ENCODE measurements at places on chromosomes 3 and 15. TPM values are rescaled to one million over a fixed set of nuclear protein-coding genes. Genes with fewer than 3 reads are reported as not detected.

DNA sequence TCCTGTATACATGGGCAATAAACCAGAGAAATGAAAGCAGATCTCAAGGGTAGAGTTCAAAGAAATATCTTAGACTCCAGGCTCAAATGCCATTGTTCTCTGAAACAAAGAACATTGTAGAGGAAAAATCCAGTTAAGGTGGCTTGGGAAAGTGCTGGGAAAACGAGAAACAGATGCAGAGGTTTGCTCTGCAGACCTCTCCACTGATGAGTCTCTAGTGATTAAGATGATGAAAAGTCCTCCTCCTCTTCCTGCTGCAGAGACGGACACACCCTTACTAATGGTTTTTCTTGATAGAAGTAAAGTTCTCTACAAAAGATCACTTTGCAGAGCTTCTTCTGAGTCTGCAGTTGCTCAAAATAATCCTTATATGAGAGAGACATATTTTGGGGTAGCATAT, 264.7 kb downstream of the GABRG3 start:
- no peak for DNase-seq

- DNase-seq = no peak
These were observed 260.5 kb downstream of the C3orf38 start for GRCh38 chr3:88410259-88410658.

- DNase-seq = no peak
These were observed 340.2 kb upstream of the IGF1R start for GRCh38 chr15:98308117-98308516.

DNA sequence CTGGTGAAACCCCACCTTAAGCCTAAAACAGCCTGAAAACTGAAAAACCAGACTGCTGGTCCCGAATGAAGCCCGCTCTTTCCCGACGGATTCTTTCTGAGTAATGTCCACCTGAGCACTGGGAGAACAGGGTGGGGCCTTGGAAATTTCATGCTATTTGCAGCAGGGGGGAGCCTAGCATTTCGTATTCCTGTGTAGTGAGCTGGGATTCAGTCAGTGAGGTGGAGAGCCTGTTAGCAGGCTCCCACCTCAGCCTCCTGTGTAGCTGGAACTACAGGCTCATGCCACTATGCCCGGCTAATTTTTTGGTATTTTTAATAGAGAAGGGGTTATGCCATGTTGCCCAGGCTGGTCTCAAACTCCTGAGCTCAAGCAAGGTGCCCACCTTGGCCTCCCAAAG, 74.7 kb downstream of the CMTM8 start:
- DNase-seq = no peak

DNA sequence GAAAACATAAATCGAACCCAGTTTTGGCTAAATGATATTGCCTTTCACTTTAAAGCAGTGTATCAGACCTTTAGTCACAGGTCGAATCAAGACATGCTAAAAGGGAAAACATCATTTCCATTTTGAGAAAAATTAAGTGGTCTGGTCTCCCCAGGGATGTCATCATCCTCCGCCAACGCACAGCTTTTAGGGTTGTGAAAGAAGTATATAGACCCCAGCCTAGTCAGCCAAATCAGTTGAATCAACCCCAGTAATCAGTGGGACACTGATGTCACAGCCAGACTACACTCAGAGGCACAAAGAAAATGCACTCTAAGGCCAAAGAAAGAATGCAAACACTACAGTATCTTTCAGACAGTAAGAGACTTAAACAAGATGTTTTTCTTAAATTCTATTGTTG, 187.4 kb downstream of the ZIC4 start:
- DNase-seq = no peak

- DNase-seq = no peak
These were observed 173.7 kb downstream of the TMEM108 start for GRCh38 chr3:133211856-133212255.

DNA sequence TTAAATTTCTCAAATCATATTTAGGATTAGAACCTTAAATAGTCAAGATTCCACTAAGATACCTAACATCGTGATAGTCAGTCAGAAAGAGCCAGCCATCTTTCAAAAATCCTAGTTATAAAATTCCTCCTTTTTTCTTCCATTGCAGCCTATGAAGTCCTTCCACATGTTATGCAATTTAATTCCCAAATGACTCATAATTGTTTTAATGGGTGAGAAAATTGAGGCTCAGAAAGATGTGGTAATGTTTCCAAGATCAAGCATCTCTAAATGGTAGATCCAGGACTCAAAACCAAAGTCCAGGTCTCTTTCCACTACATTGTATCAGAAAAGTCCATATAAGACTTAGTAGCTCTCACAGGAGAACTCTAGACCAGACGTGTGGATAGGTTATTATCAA, 9.5 kb downstream of the CFAP44 start:
- DNase-seq = no peak

GRCh38 chr15:73782344-73782959, 29.3 kb upstream of the INSYN1 start:
- no peak for DNase-seq

- DNase-seq = no peak
These were observed 370.1 kb downstream of the NR2F2 start for GRCh38 chr15:96700555-96700954.

GRCh38 chr3:10505791-10506585, 602 bp upstream of the ATP2B2 start:
- DNase-seq = no peak

- DNase-seq = no peak
These were observed 6.5 kb downstream of the RPS17 start for GRCh38 chr15:82533801-82534200.

GRCh38 chr3:36837089-36837488, 72.7 kb upstream of the DCLK3 start:
- no peak for DNase-seq

GRCh38 chr15:93929375-93930094, 301.8 kb upstream of the MCTP2 start:
- no peak for DNase-seq

- DNase-seq = no peak
These were observed 63.5 kb downstream of the CHRD start for GRCh38 chr3:184443364-184443763.

- no peak for DNase-seq
These were observed 2.1 kb upstream of the PARP14 start for GRCh38 chr3:122678506-122678905.

DNA sequence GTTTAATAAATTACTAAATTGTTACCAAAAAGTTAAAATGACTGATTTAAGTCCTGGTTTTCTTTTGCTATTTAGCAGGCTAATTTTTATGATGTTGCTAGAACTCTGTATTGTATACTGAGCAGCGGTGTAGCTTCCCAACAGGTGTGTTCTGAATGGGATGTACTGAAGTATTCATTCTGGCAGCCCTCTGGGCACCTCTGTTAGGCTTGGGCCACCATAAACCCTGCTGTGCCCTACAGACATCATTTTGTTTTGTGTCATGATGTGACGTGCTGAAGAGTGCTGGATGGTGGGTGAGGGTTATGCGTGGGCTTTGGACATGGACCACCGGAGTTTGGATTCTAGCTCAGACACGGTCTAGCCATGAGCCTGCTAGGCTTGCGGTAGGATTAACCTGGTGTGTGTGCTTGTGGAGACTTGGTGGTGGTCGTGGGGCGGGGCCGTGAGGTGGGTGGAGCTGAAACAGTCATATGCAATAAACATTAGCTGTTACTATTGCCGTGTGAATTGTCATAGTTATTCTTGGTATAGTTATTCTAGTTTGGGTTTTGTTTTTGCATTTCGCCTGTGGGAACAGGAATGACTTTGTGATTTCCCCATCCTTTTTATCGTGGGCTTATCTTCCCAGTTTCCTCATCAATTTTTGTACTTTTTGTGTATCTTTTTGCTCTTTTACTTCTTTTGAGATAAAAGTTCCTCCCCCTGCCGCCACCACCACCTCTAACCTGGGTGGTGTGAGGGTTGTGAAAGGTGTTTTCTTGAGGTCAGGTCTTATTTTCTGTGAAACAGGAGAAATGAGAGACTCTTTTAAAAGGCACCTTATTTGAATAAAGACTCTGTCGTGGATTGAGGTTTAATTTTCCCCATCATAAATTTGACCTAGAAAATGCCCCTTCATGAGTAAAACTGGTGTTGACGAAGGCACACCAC, 93.7 kb downstream of the MCTP2 start:
- no peak for DNase-seq

- DNase-seq = no peak
These were observed 8.7 kb downstream of the MAN2C1 start for GRCh38 chr15:75359537-75360250.

DNA sequence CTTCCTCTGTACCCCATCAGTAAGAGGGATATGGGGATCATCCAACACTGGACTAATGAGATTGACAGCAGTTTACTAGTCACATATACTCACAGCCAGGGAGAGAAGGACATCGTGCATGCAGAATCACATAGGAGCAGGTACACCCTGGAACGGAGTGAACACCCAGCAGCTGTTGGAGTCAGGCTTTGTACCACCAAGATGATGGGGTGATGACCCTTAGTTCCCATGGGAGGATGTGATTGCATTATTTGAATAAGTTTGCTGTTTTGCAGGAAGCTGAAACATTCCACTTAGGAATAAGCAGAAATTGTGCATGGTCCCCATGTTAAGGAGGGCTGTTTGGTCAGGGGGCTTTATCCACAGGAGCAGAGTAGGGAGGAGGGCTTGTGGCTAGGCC, 482.7 kb upstream of the PDZRN3 start:
- no peak for DNase-seq

DNA sequence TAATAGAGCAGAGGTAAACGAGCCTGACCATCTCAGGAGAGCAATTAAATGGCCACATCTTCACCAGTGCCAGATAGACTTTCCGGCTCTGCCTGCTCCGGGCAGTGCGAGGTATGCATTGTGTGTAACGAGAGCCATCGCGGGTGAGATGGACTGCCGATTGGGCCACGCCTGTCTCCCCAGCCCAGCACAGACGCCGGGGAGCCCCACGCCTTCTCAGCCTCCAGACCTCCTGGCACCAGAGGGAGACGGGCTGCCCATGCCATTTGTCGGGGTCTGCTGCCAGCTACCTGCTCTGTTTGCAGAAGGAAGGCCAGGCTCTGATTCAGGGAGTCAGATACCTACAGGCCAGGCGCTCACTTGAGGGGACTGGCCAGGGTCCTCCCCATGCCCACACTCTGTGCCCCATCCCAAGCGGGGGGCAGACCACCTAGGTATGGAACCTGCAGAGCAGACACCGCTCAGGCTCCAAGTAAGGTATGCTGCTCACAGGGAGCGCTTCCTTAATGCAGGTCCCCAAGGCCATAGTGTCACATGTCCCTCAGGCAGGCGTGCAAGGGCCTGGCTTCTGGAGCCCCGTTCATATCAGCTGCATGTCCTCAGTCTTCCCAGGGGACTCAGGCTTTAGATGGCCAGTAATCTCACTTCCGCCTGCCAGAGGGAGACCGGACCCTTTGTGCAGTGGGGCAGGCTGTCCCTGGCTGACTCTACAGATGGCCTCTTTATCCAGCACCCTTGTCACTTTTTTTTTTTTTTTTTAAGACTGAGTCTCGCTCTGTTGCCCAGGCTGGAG, 62.2 kb downstream of the DNAJB8 start:
- DNase-seq = no peak

DNA sequence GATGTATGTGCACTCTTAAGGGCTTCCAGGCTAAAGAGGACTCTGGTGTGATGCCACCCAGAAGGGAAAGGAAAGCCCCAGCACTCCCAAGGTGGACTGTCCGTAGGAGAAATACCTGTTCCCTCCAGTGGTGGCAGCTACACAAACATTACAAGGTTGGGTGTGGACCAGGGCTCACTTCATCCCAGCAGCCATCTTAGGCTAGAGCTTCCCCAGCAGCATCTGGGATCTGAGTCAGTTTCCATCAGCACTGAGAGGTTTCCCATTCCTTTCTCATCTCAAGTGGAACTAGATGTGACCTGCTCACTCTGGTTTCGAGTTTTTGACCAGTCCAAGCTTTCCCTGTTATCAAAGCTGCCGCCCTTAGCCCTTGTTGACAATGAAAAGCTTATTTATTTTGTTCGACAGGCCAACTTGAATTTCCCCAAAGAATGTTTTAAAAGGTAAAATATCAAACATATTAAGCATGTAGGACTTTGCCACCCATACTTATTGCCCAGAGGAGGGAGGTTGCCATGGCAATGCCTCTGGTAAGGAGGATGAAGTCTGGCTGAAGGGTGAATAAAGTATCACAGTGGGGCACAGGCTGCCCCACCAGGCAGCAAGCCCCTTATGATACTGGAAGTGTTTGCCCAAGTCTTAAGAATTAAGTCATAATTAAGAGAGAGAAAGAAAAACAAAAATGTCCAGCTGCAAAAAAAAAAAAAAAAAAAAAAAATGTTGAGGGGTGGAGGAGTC, 28.9 kb downstream of the CLDN18 start:
- DNase-seq = no peak

DNA sequence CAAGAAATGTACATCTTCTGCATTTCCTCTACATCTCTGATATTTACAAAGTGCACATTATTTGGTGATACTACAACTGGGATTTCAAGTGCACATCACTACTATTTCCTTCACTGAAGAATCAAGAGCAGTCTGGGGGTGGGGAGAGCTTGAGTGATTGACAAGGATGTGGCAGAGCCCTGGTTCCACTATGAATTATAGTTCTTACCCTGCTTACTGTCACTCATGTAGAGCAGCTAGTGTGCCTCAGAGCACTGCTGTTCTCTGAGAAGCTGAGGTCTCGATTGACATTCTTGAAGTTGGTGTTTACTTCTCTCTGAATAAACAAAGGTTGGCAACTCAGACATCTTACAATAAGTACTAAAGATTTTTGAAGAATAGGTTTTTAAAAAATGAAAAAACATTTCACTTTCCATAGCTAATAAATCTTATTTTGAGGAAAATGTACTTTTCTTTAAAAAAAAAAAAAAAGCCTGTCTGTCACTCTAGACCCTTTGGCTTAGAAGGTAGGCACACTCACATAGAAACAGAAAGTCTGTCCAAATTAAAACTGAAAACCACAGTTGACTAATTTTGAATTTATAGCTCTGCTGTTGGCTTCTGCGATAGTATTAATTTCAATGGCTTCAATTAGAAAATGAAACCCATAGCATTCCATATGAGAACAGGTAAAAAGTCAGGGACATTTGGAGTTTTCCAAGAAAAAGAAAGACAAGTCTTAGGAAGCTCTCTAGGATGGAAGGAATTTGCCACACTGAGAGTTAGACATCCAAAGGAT, 5.6 kb downstream of the GREM1 start:
- no peak for DNase-seq

DNA sequence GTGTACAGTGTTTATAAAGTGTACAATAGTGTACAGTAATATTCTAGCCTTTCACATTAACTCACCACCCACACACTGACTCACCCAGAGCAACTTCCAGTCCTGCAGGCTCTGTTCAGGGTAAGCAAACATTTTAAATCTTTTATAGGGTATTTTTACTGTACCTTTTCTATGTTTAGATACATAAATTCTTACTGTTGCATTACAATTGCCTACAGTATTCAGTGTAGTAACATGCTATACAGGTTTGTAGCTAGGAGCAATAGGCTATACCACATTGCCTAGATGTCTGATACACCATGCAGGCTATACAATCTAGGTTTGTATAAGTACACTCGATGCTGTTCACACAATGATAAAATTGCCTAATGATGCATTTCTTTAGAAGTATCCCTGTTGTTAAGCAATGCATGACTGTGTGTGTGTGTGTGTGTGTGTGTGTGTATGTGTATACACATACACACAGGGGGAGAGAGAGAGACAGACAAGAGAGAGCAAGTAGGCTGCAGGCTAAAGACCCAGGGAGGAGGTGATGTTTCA, 72.5 kb upstream of the PRR23C start:
- no peak for DNase-seq

- no peak for DNase-seq
These were observed 241.9 kb downstream of the ALCAM start for GRCh38 chr3:105608623-105609022.

The NPAP1 gene
- total RNA-seq = not detected

The CLDN18 gene
- not detected for total RNA-seq

The IQSEC1 gene
- total RNA-seq = 99.8 TPM

The CCR9 gene
- 0.28 TPM for total RNA-seq

The ADIPOQ gene
- total RNA-seq = not detected

The GOLGA8K gene
- total RNA-seq = 0.81 TPM

The CCDC39 gene
- not detected for total RNA-seq

The ITIH4 gene
- total RNA-seq = 16.2 TPM

All from activated CD4-positive, alpha-beta memory T cell treated with anti-CD3 and anti-CD28 coated beads, Interleukin-2, amount 10 ng/mL, durations not matched to agents 7 days and 5 days (primary cell).